ENCODE measurements at places on chromosomes 12 and 14.

GRCh38 chr12:113889076-113889475 is 77.0 kb downstream of the RBM19 start:
- DNase-seq: no peak

- no peak for DNase-seq
Measured at GRCh38 chr14:29282169-29282568, 515.6 kb downstream of the FOXG1 start.

- no peak for DNase-seq
Measured at GRCh38 chr12:64545081-64545382, 65.3 kb upstream of the RASSF3 start.

DNA sequence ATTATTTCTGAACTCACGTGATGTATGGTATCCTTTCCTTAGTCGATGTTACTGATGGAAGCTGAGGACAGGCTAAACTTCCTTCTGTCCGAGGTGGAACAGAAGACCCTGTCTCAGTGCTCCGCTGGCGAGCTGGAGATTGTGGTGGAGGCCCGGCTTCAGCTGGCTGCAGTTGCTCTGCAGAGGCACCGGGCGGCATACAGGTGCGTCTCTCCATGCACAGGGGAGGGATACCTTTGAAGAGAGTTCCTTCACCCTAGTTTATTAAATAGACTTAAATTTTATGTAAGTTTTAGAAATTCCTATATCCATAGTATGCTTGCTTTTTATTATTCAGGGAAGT is 186.7 kb upstream of the NEDD1 start:
- DNase-seq: no peak

GRCh38 chr12:47312808-47313426 is 233.2 kb upstream of the AMIGO2 start:
- DNase-seq: no peak

- no peak for DNase-seq
Measured at GRCh38 chr12:11795192-11795912, 145.9 kb downstream of the ETV6 start.

DNA sequence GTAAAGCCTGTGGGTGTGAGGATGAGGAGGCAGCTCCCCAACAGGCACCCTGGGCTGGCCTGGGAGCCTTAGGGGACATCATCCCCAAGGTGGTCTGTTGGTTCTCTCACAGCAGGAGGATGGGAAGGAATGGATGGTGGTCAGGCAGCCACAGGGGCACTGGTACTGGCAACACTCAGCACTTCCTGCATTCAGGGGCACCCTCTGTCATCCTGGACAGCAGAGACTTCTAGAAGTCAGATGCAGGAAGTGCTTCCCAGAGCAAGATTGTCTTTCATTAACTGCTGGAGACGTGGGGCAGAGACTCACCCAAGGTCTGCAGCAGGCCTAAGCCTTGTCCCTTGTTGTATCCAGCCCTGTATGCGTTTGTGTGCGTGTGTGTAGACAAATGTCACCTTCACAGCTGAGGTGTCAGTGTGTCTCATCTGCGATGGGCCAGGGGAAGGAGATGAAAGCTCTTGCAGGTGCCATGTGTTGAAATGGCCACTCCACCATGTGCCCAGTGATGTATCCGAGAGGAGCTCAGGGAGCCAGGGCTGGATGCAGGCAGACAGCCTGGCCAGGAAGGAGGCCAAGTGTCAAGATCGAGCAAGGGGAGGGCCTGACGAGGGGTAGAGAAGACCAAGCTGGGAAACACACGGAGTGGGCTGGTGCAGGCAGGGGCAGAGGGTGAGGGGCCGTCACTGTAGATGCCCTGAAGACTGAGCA is 85.1 kb downstream of the PITPNM2 start:
- no peak for DNase-seq

- no peak for DNase-seq
Measured at GRCh38 chr14:50590464-50590863, 30.5 kb downstream of the ATL1 start.

- DNase-seq: no peak
Measured at GRCh38 chr14:68828698-68829097, 35.8 kb upstream of the ZFP36L1 start.

DNA sequence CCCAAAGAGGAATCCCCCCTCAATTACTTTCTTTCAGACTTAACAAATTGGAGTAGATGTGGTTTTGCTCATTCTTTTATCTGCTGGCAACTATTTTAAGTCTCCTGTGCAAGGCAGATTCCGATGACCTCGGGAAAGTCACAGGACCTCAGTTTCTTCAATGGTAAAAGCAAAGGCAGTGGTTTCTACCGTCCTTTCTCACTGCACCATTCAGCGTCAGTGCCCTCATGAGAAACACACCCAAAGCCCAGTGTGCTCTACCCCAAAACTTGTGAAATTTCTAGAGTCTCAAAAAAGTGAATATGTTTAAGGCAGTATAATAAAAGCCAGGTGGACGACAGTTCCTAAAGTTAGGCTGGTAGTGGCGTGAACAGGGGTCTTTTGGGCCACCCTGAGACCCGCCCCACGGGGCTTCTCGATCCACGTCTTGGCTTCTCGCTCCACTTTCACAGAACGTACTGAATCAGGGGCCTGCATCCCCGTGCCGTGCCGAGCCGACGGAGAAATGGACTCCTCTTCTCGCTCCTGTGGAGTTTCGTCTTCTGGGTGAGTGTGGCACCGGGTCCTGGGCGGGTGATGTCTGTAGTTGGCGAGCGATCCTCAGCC is 1.3 kb upstream of the ARHGAP5 start:
- DNase-seq: no peak
